ENCODE measurements at places on chromosomes 12 and 14.

DNA sequence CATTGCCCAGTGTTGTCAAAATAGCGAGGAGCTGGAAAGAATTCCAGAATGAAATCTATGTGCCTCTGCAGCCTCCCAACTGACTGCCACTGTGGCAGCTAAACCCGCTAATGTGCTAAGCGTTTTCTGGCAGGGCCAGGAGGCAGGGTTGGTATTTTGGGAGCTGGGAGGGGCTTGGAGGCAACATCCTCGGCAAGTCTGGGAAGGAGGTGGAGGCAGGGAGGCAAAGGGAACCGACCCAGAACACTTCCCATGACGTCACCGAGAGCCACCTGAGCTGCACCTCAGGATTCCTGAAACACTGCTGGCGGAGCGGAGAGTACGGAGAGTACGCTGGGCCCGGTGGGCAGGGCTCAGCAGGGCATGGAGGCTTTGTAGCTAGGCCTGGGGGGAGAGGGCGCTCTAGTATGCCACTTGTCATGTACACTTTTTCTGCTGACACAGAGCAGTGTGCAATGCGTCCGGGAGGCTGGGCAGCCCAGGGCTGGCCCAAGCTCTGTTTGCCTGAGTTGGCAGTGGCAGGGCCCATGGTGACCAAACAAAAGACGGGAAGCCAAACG, 81.5 kb downstream of the DPF3 start:
- no peak for DNase-seq

- no peak for DNase-seq
Observed at GRCh38 chr12:26610774-26611173, 222.2 kb downstream of the ITPR2 start.

GRCh38 chr14:51219473-51220448, 20.3 kb upstream of the TMX1 start:
- no peak for DNase-seq

DNA sequence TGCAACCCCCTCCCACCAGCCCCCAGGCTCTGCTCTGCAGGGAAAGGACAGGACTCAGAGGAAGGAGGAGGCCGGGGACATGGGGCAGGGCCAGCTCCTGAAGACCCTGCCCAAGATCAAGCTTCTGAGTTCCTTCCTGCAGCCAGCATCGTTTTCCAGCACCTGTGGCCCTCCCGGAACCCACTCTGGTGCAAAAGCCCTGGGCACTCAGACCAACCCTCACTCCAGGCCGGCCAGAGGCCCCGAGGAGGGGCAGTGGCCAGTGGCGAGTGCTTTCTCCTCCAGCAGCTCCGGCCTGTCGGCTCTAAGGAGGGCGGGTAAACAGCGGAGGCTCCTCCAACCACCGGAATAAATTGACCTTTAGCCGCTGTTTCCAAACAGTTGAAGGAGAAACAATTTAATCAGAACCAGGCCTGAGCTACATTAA, 10.8 kb downstream of the TMEM179 start:
- DNase-seq: no peak

GRCh38 chr14:72503696-72504368, 390.1 kb downstream of the DPF3 start:
- DNase-seq: peak; percentile 25

DNA sequence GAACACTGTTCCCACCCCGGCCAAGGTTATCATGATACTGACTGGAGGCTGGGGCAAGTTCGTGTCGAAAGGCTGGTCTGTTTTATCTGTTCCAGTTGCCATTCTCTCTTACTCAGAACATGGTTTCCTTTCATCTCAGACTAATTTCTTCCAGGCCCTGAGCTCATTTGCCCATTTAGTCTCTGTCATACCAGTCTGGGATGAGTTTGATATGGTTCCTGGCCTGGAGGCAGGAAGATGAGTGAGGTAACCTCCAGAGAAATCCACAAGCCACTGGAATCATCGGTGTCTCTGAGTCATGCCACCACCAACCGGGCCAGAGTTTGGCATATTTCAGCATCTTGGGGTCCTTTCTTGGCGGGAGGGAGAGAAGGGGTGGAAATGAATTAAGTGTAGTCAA, 114.7 kb downstream of the NTF3 start:
- no peak for DNase-seq

GRCh38 chr12:31631809-31632208, 27.7 kb upstream of the ETFBKMT start:
- no peak for DNase-seq

- no peak for DNase-seq
Observed at GRCh38 chr12:75177997-75178396, 31.6 kb downstream of the KCNC2 start.

- DNase-seq: peak; percentile 42
Observed at GRCh38 chr14:71138448-71139293, 231.4 kb downstream of the PCNX1 start.
